Prostate gland (tissue), 2 donors: ENCODE measurements at places on chromosomes 5 and 9.

DNA sequence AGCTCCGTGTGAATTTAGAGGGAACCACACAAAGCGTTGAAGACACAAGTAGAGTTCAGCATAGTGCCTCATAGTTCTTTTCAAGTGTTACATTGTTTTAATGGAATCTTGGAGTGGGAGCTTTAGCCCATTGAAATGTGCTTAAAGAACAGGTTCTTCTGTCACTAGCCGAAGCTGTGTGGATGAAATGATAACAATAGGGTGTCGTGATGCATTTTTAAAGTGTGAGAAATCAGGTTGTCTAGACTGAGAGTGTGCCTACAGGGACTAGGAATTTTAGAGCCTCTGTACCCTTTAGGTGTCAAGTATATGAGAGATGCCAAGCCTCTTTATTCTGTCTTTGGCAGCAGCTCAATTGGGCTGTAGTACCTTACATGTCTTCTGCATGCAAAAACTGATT lies 83.0 kb downstream of the NDUFS4 start:
- no peak for DNase-seq

DNA sequence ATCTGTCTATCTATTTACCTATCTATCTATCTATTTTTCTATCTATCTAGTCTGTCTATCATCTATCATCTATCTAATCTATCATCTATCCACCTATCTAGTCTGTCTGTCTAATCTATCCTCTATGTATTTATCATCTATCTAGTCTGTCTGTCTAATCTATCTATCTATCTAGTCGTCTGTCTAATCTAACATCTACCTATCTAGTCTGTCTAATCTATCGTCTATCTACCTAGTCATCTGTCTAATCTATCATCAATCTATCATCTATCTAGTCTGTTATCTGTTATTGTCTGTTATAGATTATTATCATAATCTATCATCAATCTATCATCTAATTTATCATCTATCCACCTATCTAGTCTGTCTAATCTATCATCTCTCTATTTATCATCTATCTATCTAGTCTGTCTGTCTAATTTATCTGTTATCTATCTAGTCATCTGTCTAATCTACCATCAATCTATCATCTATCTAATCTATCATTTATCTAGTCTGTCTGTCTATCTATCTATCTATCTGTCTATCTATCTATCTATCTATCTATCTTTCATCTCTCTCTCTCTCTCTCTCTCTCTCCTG lies 80.2 kb upstream of the ZNF618 start:
- no peak for DNase-seq

DNA sequence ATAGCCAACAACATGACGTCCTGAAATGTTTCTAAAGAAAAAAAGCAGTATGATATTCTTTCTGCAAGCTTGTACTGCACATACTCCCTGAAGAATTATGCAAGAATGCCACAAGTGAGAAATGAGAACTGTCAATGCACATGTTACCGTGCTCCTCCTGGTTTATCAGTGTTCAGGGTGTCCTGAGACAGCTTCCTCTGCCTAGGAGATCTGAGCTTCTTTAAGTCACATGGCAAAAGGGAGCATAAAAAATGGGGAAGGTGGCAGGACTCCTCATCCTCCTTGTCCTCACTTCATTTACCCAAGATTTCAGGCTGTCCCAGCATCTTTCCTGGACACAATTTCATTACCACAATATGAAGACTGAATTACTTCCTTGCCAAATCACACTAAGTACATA lies 238.2 kb downstream of the GLIS3 start:
- no peak for DNase-seq

DNA sequence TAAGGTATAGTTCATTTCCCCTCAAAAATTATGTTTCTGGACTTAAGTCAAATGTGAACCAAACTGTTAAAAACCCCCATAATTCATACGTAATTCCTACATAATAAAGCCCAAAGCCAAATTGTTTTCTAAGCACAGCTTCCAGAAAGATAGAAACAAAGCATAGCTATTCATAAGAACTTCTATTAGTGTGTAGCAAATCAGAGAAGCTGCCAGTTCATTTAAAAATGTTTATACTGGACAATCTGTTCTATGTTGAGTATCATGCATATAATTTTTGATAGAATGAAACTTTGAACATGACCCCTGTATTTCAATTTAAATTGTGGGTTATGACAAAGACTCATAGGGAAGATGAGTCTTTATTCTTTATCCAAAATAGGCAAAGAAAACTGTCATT lies 119.0 kb upstream of the TXNDC8 start:
- DNase-seq: no peak

- DNase-seq: no peak
Measured at GRCh38 chr9:120965344-120966012, 38.9 kb upstream of the TRAF1 start.

- peak; percentile 67 for DNase-seq
Measured at GRCh38 chr5:16178745-16179372, 732 bp downstream of the MARCHF11 start.

DNA sequence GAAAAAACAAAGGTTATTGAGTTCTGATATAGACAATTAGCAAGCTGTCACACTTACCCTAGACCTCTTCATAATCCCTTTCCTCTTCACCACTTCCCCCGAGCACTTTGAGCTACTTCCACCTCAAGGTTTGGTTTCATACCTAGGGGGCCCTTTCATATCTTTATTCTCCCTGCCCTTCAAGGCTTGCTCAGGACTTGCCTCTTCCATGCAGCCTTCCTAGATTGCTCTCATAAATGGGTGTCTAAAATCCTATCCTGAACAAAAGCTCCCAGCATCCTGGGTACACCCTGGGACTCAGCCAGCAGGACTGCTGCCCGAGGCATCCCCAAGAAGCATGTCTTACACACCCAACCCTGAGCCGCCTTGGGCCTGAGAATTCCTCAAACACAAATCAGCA lies 157.3 kb downstream of the C5orf15 start:
- DNase-seq: no peak

DNA sequence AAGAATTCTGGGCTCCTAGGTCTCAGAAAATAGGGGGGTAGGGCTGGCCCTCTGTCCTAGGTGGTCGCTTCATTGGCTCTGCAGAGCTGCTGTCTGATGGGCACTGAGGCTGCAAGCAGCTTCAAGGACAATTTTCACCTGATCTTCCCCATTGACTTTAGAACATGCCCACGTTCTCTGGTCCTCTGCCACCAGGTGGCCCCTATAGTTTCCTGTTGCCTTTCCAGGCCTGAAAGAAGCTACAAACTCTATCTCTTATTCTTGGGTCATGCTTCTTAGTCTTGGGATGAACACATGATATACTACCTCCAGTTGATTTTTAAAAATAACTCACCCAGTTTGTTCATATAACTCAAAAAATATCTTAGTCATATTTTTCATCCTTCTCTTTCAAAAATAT lies 26.3 kb downstream of the SPZ1 start:
- no peak for DNase-seq

DNA sequence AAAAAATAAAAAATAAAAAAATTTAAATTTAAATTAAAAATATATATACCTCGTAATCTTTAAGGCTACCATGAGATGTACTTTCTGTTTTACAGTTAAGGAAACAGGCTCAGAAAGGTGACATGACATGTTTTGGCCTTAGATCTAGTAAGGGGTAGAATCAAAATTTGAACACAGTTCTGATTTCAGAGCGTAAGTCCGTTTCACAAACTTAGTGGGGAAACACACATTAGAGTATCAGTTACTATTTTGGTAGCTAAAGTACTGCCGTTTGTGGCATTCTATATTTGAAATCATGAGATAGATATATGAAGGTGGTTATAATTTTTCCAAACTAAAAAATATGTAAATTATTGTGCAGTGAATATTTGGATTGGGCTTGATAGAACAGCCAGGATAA lies 186.2 kb downstream of the DENND1A start:
- DNase-seq: no peak

GRCh38 chr5:9898319-9898718 lies 268.2 kb upstream of the TAS2R1 start:
- DNase-seq: peak; percentile 6

GRCh38 chr9:115867326-115867725 lies 286.3 kb upstream of the PAPPA start:
- no peak for DNase-seq

- no peak for DNase-seq
Measured at GRCh38 chr9:114283551-114284111, 39.3 kb upstream of the ORM1 start.

- DNase-seq: no peak
Measured at GRCh38 chr5:106163233-106163632, 1507.5 kb downstream of the EFNA5 start.

DNA sequence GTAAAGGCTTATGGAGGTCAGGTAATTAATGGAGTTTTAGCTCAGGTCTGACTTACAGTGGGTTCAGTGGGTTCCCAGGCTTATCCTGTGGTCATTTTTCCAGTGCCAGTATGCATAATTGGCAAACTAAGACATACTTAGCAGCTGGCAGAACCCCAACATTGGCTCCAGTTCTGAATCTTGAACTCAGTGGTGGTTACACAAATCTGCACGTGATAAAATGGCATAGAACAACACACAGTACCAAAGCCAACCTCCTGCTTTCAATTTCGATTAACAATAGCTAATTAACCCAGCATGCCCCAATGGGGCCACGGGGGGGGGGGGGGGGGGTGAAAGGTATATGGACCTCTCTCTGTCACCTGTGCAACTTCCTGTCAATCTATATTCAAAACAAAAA lies 19.0 kb upstream of the BARX1 start:
- no peak for DNase-seq

- DNase-seq: no peak
Measured at GRCh38 chr5:143319437-143320227, 83.9 kb downstream of the NR3C1 start.

DNA sequence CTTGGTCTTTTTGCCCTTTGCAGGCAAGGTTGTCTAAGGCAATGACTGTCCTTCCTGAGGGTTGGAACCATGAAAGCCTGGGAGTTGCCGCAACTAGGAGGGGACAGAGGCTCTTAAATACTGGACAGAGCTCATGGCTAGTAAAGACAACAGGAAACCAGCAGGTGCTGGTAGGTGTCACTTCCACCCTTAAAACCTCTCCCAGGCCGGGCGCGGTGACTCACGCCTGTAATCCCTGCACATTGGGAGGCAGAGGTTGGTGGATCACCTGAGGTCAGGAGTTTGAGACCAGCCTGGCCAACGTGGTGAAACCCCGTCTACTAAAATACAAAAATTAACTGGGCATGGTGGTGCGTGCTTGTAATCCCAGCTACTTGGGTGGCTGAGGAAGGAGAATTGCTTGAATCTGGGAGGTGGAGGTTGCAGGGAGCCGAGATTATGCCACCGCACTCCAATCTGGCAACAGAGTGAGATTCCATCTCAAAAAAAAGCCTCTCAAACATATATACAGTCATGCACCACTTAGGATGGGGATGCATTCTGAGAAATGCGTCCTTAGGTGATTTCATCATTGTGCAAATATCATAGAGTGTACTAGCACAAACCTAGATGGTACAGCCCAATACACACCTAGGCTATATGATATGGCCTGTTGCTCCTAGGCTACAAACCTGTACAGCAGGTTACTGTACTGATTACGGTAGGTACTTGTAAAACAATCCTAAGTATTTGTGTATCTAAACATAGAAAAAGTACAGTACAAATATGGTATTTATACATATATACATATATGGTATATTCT lies 102.7 kb downstream of the HSPA4 start:
- DNase-seq: no peak

DNA sequence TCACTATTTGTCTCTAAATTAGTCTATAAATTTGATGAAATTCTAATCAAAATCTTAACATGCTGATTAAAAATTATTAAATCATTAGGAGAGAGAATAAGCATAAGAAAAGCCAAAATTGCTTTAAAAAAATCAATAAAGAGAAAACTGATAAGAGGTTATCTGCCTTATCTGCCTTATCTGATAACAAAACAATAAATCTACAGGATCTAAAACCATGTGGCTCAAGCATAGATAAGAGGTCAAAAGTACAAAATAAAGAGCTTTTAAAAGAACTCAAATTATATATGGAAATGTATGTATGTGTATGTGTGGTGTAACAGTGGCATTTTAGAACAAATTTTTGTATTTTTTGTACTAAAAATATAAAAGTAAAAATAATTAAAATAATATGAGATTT lies 18.6 kb downstream of the TRIM14 start:
- no peak for DNase-seq

DNA sequence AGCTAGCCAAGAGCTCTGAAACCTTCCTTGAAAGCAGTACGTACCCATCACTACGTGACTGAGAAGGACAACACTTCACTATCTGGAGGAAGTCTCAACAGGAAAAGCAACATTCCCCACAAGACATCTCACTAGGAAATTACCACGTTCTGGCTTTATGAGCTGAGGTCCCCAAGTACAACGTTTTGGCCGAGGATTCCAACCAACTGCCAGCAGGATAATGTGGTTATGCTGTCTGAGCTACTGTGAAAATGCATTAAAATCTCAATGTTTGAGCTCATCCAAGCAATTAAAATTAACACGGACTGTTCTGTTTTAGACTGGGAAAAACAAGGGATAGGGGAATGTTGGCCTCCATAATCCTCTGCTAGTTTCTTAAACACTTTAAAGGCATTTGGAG lies 16.4 kb downstream of the MED27 start:
- no peak for DNase-seq

GRCh38 chr9:117682955-117683710 lies 21.1 kb upstream of the TLR4 start:
- no peak for DNase-seq

GRCh38 chr9:79221084-79221483 lies 350.7 kb upstream of the TLE4 start:
- no peak for DNase-seq

DNA sequence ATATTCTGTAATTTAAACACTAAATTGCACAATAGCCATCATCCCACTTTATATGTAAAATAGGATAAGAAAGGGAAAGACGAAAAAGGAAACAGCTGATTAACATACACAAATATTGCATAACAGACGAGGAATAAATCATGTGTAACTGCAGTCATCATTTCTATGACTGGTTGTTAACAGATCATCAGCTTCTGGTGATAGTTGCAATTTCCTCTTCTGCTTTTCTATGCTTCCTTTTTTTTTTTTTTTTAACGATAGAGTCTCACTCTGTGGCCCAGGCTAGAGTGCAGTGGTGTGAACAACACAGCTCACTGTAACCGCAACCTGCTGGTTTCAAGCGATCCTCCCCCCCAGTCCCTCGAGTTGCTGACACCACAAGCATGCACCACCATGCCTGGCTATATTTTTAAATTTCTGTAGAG lies 22.5 kb upstream of the JAKMIP2 start:
- DNase-seq: no peak

DNA sequence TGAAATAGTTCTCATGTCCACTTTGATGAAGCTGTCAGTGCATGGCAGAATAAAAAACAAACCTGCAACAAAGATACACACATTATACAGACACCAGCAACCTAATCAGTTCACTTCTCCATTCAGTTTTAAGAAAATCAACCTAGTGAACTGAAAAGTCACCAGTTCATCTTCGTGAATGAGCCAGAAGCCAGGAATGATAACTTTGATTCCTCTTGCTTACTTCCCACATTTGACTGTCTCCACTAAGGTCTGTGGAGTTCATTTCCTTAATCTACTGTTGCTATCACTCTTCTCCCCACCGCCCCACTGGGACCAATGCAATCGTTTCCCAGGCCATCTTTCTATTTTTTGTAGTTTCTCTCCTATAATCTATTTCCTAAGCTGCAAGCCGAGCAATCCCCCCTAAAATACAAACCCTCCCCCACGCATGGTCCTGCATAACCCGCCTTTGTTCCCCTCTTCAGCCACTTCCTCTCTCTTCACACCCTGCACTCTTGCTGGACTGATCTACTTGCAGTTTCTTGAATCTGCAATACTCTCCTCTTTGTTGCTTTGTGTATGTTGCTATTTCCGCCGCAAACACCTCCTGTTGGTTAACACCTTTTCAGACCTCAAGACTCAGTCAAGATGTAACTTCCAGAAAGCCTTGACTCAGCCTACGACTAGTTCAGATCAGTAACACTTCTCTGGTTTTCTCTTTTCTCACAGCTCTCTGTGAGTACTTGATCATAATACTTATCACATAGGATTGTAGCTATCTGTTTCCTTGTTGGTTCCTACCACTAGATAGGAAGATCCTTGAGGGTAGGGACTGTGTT lies 16.6 kb downstream of the STOM start:
- DNase-seq: no peak
